ENCODE measurements at places on chromosomes 2 and 18.
A peak's percentile ranks its signal among the peaks of the same experiment; 100 is the strongest.

- DNase-seq: no peak
Observed at GRCh38 chr2:53896864-53897263, 37.1 kb upstream of the GPR75 start.

GRCh38 chr2:205751569-205752031, 69.3 kb downstream of the NRP2 start:
- no peak for DNase-seq

GRCh38 chr2:120255071-120255470, 2.4 kb downstream of the RALB start:
- DNase-seq: no peak

GRCh38 chr18:66124394-66124793, 373.6 kb downstream of the CDH7 start:
- DNase-seq: peak; percentile 2

- no peak for DNase-seq
Observed at GRCh38 chr18:32139835-32140283, 48.2 kb downstream of the RNF138 start.

GRCh38 chr18:48902023-48902855, 48.5 kb downstream of the SMAD7 start:
- no peak for DNase-seq
